ENCODE measurements at places on chromosomes 11 and 22.

GRCh38 chr11:68956142-68956541 is 24.6 kb downstream of the MRGPRD start:
- no peak for DNase-seq

- DNase-seq, result no peak
Measured at GRCh38 chr11:128790196-128790595, 76.9 kb downstream of the KCNJ1 start.

DNA sequence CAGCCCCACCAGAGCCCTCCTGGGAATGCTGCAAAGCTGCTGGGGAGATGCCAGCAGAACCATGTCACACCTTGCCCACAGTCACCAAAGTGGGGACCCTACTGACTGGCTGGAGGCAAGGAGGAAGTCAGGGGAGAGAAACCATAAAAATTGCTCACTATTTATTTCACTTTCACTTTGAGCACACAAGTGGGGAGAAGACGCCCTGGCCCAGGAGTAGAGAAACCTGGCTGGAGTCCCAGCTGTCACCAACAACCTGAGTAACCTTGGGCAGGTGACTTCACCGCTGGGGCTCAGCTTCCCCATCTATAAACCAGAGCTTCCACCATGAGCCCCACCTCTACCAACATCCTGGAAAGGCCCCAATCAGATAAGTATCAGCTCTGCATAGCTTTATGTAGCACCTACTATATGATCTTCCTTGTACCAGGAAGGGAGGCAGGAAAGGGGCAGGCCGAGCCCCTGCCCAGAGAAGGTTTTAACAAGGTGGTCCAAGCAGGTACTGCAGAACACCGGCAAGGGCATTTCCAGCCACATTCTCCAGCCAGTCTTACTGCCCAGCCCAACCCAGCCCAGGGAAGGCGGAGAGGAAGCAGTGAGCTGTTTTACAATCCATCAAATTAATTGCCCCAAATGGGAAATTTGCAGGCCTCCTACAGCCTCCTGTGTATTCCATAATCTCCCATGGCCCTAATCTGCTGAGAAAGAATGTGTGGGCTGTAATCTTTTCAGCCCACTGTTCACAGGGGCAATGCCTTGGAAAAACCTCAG is 27.6 kb downstream of the PLEKHA7 start:
- no peak for DNase-seq

DNA sequence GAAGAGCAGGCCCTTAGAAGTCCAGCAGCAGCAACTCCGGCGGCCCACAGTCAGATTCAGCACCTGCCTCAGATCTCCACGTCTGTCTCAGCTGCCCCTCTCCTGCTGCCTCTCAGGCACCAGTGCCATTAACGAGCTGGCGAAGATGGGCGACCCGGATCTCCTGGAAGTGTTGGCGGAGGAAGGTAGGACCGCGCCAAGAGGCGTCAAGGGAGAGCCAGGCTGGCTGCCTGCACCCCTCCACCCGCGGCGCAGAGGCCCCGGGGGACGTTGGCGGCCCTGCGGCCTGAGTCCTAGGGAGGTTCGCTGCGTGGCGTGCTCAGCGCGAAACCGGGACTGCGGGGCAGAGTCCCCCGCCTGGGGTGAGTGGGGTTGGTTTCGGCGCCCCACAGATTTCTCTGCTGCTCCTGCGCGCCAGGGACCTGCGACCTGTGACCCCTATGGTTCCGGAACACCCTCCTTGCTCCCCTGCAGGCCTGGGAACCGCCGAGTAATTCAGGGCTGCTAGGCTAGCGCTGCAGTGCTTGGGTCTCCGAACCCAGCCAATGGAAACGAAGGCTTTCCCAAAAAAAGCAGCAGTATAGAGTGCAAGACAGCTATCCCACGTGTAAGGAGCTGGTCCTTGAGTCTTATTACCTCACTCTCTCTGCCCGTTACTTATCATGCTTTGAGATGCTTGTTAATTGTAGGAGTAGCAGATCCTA is 615 bp downstream of the ANO5 start:
- DNase-seq, result no peak

DNA sequence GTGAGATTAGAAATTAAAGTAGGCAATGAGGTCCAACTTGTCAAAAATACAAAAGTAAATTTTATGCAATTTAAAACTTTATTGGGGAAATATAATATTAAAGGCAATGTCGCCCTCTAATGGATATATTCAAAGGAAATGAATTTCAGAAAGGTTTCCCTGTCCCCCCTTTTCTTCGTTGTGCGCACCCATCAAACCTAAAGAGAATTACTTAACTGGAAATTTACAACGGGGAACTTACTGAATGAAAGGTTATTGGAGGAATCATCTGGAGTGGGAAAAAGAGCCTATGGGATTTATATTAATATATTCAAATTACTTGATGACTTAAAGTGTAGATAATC is 1.7 kb upstream of the ABTB2 start:
- DNase-seq, result no peak

- DNase-seq, result peak; percentile 10
Measured at GRCh38 chr22:30306627-30307011, 17.3 kb upstream of the CASTOR1 start.

DNA sequence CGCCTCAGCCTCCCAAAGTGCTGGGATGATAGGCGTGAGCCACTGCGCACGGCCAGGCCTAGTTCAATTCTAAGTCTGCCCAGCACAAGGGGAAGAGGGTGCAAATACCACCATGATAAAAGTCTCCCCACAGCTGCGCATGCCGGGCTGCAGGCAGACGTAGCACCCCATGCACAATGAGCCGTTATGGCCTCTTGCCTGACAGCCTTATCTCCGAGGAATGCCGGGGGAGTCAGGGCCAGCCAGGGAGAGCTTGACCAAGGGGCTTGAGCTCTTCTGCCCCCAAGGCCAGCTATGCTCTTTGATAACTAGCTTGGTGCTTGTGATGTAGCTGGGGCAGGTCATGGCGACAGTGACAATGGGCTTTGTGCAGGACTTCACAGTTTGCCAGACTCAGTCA is 13.7 kb upstream of the SCUBE1 start:
- DNase-seq, result no peak

GRCh38 chr11:69841859-69842698 is 22.9 kb upstream of the FGF3 start:
- no peak for DNase-seq

- no peak for DNase-seq
Measured at GRCh38 chr11:119696378-119697222, 32.4 kb downstream of the NECTIN1 start.

DNA sequence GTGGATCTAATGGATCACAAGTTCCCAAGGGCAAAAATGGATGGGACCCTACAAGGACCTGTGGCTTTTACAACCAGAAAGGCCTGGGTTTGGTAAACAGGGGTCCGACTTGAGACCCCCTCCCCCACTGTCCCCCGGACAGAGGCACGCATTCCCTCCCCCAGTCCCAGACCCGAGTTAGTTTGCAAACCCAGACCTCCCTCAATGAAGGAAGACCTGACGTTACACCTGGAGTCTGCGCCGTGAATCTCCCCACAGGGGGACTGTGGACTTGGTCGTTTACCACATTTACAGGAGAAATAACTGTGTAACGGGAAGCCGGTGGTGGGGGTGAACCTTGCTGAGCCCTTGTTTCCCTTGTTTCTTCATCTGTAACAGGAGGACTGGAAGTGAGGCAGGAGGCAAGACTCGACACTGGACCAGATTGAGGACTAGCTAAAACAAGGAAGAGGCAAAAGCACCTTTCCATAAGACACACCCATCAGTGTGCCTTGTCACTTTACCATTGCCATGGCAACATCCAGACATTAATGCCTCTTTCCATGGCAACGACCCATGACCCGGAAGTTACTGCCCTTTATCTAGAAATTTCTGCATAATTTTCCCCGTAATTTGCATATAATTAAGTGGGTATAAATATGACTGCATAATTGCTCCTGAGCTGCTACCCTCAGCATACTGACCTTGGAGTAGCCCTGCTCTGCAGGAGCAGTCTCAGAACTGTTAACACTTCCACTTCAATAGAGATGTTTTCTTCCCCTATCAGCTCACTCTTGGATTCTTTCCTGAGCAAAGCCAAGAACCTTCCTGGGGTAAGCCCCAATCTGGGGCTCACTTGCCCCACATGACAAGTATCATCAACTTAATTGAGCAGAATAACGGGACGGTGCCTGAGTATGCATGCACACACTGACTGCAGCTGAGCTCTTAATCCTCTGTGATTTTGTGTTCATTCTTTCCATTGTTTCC is 25.4 kb downstream of the PDGFB start:
- no peak for DNase-seq

GRCh38 chr11:131217313-131218310 is 152.8 kb upstream of the NTM start:
- peak; percentile 19 for DNase-seq

GRCh38 chr11:71190551-71190950 is 61.8 kb downstream of the SHANK2 start:
- DNase-seq, result no peak
